ENCODE measurements at places on chromosomes 6 and 20.
A peak's percentile ranks its signal among the peaks of the same experiment; 100 is the strongest.

DNA sequence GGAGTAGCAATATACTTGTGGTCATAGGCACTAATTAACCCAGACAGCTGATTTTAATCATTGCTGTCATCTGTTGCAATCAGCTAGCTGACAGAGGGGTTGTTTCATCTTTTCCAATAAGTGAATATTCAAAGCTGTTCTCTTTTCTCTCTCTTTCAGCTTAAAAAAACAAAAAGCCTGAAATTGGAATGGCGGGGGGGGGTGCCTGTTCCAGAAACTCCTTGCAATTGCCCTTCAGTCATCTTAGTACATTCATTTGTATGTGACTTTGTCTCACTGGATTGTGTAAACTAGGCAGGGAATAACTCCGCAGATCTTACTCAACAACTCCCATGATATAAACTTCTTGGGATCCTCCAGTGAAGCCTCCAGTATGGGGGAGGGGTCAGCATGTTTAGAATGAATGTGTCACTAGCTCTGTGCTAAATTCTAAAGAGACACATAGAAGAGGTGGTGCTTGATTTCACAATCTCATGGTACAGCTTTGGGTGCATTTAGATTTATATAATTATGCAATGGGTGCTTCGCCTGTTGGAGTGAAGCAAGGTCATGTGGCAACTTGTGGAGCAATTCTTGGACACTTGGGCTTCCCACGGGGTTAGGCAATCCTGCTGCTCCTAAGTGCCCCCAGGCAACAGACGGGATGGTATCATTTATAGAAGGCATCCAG is 40.1 kb downstream of the SLC24A3 start:
- DNase-seq: no peak

DNA sequence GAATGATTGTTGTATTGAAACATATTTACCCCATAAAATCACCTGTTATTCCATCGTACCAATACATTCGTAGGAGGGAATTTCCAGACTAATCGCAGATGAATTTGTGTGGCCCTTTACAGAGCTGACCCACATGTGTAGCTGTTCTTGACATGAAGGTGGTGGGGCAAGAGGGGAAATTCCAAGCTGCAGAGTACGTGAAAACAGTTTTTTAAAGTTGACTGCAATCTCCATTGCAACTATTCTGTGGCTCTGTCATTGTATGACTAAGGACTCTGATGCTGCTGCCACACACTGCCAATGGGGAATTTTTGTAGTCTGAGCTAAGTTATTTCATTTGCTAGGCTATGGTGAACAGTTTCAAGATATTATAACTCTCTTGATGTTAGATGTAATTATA is 46.4 kb upstream of the ADTRP start:
- DNase-seq: no peak

DNA sequence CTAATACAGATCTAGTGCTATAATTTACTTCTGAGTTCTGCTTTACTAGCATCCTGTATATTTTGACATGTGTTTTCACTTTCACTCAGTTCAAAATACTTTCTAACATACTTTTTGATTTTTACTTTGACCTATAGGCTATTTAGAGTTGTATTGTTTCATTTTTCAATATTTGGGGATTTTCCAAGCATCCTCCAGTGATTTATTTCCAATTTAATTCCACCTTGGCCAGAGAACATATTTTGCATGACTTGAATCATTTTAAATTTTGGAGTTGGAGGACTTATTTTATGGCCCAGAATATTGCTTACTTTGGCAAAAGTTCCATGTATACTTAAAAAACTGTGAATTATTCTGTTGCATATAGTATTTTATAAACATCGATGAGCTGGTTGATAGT is 1215.6 kb upstream of the MAP3K7 start:
- no peak for DNase-seq

DNA sequence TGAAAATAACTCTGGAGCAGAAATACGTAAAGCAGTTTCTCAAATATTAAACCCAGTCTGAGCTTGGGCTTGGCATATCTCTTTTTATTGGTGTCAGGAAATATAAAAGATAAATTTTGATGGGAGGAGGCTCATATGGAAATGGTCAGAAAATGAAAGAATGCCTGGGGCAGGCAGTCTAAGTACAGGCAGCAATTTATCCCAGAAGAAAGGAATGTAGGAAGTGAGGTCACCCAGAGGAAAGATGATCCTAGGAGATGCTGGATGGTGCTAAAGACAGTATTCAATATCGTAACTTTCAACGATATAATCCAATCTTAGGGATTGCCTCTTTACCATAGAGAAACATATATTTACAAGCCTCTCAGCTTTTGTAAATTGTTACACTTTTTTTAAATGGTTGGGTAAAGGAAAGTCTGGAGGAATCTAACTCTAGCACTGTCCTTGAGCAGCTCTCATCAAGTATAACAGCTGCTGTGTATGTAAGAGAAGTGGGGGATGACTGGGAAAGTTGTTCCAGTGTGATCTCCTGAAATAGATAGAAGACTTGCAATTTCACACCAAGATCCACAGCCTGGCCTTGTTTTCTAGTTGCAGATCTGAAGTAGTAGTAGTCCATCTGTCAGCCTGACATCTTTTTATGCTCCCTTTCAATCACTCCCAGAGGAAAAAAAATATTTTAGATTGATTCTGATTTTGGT is 256.9 kb upstream of the SASH1 start:
- DNase-seq: no peak

DNA sequence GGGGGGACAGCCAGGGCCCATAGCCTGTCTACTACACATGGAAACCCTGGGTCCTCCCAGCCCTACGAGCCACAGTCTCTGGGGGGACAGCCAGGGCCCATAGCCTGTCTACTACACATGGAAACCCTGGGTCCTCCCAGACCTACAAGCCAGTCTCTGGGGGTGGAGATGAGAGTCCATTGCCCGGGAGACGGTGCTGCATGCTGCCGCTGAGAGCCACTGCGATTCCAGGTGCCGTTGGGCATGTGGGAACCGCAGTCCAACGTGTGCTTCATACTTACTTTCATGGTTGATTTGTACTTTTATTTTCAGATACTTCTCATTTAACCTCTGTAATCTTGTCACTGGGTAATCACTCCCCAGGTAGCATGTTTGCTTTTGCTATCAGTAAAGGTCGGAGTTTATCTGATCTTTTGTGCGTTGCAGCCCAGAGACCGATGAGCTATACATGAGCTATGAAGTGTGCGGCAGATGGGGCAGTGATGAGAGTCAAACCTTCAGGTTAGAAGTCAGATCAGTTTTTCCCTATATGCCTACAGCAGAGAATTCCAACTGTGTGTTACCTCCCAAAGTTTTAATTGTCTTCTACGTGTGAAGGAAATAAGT is 58.2 kb downstream of the SMOC2 start:
- no peak for DNase-seq

DNA sequence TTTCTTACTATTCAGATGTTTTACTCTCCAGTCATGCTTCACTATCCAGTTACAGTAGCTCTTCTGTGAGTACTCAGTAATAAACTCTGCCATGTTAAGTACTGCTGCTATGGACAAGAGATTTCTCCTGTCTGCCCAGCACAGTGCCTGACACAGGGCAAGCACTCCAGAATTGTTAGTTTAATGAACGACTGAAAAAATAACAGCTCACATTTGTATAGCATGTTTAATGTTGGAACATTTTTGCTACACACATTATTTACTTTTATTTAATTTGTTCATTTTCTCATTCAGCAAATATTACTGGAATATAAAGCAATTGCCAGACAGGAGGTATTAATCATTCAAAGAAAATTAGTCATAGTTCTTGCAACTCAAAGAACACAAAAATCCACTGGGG is 142.6 kb upstream of the HMGN3 start:
- no peak for DNase-seq

DNA sequence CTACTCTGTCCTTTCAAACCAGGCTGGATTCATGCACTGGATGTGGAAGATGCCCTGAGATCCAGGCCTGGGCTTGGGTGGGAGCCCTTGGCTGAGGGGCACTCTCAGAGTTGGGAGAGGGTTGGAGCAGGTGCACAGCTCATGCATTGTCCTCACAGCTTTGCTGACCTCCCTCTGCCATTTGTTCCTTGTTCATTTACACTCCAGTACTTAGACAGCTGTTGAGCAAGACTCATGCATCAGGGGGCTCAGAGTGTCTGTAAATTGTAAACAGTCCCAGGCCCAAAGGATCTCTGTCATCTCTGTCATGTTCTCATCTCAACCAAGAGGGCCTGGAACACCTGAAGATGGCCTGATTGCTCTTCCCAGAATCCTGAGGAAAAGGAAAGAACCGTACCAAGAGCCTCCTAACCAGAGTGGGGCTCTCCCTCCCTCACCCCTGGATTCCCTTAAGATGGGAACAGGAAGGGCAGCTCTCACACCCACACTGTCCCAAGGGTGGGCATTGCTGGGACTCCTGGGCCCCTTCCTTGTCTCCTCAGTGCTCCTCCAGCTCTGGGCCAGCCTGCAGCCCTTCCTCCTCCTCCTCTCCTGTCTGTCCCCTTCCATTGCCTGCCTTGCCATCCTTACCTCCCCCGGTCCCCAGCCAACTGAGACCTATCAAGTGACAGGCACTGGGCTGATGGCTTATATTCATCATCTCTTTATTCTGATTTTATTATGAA is 132.9 kb downstream of the FOXO3 start:
- DNase-seq: no peak

GRCh38 chr20:50376179-50376887 is 133.8 kb upstream of the PTPN1 start:
- no peak for DNase-seq

DNA sequence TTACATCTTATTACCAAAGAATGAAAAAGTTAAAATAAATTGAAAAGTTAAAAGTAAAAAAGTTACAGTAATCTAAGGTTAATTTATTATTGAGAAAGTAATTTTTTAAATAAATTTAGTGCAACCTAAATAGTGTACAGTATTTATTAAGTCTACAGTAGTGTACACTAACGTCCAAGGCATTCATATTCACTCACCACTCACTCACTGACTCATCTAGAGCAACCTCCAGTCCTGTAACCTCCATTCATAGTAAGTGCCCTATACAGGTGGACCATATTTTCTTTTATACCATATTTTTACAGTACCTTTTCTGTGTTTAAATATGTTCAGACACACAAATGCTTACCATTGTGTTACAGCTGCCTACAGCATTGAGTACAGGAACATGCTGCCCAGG is 624.7 kb upstream of the NOX3 start:
- DNase-seq: no peak

GRCh38 chr20:59999502-59999901 is 41.3 kb downstream of the CDH26 start:
- DNase-seq: no peak

GRCh38 chr6:155275808-155276480 is 12.1 kb downstream of the CLDN20 start:
- no peak for DNase-seq

GRCh38 chr20:39829661-39830060 is 859.4 kb downstream of the MAFB start:
- no peak for DNase-seq

- no peak for DNase-seq
Measured at GRCh38 chr6:106860940-106861339, 113.6 kb downstream of the CD24 start.

GRCh38 chr6:116633685-116634084 is 17.4 kb downstream of the RSPH4A start:
- DNase-seq: no peak

DNA sequence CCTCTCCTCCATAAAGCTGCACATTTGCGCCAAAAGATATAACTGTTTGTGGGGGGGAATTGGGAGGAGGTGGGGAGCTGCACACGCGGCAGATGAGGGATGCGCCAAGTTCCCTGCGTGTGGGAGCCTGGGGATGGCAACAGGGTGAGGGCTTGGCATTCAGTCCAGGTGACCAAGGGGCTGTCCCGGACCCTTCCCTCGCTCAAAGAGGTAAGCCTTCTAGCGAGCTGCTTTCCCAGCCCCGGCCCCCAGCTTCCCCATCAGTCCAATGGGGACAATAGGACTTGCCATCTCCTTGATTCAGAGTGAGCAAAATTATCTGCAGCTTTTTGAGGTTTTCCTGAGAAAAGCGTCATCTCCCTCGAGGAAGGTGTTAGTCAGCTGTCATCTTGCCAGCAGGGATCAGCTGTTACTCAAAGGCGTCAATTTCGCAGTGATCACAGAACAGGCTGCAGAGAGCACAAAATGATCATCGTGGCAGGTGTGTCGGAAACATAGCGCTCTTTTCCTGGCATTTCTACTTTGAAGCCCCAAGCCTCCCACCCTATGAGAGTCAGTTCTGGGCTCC is 21.3 kb downstream of the ZNF831 start:
- no peak for DNase-seq

DNA sequence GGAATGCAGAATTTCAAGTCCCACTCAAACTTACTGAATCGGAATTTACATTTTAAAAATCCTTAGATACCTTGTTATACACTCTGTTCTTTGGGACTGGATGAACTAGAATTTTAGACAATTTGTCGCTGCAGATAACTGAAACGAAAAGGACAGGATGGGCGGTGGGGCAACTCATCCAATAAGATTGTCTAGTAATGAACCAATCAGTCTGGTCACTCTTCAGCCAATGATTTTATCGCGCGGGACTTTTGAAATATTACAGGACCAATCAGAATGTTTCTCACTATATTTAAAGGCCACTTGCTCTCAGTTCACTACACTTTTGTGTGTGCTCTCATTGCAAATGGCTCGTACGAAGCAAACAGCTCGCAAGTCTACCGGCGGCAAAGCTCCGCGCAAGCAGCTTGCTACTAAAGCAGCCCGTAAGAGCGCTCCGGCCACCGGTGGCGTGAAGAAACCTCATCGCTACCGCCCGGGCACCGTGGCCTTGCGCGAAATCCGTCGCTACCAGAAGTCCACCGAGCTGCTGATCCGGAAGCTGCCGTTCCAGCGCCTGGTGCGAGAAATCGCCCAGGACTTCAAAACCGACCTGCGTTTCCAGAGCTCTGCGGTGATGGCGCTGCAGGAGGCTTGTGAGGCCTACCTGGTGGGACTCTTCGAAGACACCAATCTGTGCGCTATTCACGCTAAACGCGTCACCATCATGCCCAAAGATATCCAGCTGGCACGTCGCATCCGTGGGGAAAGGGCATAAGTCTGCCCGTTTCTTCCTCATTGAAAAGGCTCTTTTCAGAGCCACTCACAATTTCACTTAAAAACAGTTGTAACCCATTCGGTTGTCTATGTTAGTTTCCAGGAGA is 41.9 kb upstream of the HFE start:
- peak; percentile 85 for DNase-seq

GRCh38 chr6:16704401-16705045 is 56.7 kb downstream of the ATXN1 start:
- DNase-seq: no peak

GRCh38 chr20:3203315-3204123 is 963 bp downstream of the DDRGK1 start:
- DNase-seq: peak; percentile 17

DNA sequence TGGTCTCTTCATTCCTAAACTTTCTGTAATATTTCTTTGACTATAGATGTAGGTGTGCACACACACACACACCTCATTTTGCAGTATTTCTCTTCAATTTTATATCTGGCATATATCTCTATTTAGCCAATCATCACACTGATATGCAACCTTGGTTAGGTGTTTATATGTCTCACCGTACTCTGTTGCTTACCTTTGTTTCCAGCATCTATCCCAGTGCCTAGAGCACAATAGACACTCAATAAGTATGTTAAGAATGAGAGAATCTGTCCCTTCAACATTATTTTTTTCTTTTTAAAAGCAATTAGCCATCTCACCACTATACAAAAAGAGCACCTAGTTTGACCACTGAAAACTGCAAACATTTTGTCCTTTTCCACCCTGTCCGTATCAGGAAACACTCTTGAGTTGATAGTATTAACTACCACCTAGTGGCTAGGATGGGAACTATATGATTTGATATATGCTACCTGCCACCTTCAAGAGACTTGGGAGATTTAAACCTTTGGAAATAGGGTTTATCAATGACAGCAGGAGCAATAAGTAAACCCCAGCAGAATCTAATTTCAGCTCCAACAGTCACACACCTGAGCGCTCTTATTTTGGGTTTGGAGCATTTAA is 48.7 kb upstream of the RSPO3 start:
- no peak for DNase-seq

- DNase-seq: no peak
Measured at GRCh38 chr6:95231416-95231815, 345.9 kb upstream of the MANEA start.

All from effector memory CD8-positive, alpha-beta T cell (primary cell).